ENCODE measurements at places on chromosomes 16 and 17.

GRCh38 chr17:27591986-27592385 lies 39.0 kb upstream of the LGALS9 start:
- no peak for DNase-seq

DNA sequence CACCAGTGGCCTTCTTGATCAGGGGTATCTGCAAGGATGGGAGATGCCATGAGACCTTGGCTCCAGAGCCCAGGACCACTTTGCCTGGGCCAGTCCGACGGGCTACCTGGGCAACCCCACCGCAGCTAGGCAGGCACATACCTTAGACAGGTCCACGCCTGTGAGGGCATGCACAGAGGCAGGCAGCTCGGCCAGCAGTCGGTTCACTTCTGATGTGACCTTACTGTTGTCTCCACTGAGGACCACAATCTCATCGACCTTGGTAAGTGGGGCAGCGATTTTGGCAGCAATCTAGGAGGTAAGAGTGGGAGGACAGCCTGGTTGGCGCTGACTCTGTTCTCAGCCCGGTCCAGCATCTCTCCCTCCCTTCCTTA lies 17.0 kb downstream of the FLOT2 start:
- DNase-seq = no peak

GRCh38 chr17:15659663-15660062 lies 24.4 kb downstream of the TRIM16 start:
- DNase-seq = no peak

GRCh38 chr17:68302666-68303065 lies 11.4 kb downstream of the ARSG start:
- no peak for DNase-seq

DNA sequence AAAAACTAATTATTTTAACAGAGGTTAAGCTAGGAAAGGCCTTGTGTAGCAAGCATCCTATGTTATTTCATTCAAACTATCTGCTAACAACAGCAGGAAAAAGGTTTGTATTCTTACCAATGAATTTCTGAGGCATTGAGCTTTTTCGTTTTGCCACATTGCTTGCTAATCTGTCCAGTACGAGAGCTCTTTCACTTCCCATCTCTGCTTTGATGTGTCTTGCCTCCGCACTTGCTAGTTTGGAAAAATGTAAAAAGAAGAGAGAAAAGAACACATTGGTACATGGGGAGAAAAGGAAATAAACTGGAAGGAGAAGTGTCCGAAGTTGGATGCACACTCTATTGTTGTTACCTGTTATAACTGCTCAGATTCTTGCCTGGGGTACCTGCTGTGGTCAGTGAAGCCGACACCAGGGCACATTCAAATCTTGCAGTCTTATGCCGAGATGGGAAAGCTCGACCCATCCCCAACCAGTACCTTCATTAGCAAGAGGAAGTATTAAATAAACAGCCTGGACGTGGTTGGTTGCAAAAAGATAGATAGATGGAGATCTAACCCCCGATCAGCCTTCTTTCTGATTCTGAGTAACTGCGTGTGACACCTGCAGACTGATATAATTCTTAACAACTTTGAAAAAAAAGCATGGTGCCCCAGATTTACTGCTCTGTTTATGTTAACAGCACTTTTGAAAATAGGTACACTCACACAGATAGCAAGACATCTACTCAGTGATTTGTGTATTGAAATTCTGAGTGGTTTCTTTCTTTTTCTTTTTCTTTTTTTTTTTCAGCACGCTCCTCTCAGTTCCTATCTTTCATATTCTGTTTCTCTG lies 40.0 kb downstream of the GRB7 start:
- no peak for DNase-seq

- no peak for DNase-seq
These were observed 4.7 kb upstream of the IL17C start for GRCh38 chr16:88633684-88634140.

- peak; percentile 43 for DNase-seq
These were observed 22.2 kb downstream of the ITPRIPL2 start for GRCh38 chr16:19135896-19136438.

DNA sequence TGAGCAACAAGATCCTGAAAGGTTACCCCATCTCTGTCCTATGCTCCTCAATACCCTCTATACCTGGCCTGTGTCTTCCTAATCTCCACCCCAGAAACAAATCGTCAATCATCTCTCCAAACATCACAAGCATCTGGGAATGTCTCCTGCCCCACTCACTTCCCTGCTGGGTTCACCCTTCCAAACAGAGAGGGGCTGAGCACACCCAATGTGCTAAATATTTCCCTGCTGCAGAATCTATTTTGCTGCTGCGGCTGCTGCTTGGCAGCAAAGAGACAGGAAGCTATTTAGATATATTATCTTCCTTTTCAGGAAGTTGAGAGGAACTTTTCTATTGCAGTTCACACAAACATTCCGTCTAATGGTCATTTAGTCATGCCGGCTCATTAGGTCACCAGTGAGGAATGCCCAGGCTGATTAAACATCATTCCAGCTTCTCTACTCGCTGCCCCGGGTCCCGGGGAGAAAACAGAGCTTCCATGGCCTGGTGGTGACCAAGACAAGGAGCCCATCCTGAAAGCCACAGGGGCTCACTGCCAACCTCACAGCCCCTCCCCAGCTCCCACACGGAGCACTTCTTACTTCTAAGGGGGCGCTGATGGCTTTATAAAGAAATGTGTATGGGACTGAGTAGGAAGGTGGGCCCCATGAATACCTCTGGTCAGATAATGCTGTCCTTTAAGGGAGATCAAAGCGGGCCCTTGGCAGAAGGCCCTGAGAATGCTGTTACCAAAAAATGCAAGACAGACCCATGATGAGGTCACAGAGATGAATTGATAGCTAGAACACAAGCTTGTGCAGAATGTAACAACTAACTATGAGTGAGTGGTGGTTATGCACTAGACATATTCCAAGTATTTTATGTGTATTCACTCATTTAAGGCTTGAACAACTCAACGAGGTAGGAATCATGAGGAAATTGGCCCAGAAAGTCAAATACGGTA lies 218.3 kb downstream of the SOX9 start:
- peak; percentile 19 for DNase-seq

- DNase-seq = no peak
These were observed 451.4 kb downstream of the XYLT1 start for GRCh38 chr16:17019366-17019765.

DNA sequence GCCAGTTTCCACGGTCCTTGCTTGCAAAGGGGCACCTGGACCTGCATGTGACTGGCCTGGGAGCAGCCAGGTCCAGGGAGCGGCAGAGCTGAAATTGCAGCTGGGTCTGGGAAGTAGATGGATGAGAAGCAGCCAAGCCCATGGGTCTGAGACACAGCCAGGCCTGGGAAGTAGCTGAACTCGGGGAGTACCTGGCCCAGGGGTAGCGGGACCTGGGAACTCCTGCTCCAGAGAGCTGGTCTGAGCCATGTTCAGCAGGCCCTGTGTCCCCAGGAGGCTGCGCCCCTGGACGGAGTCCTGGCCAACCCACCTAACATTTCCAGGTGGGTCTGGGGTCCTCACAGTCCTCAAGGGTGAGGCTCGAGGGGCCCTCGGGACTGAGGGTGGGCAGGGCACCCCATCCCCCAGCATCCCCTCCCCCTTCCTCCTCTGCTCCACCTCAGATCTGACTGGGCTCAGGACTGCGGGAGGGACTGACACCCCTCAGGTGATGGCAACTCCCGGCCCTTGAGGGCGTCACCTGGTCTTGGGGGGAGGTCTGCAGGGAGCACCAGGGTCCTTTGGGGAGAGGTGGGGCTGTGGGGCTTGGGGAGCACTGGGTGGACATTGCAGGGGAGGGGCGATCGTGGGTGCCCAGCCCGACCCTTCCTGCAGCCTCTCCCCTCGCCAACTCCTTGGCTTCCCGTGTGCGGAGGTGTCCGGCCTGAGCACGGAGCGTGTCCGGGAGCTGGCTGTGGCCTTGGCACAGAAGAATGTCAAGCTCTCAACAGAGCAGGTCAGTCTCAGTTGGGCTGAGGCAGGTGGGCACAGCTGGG lies 3.0 kb downstream of the MSLN start:
- no peak for DNase-seq

GRCh38 chr16:68046106-68046505 lies 23.0 kb downstream of the DUS2 start:
- DNase-seq = no peak

Data from left ventricle myocardium inferior (tissue), 1 donor.